Common myeloid progenitor, CD34-positive (primary cell): ENCODE measurements at places on chromosomes 4 and X.

DNA sequence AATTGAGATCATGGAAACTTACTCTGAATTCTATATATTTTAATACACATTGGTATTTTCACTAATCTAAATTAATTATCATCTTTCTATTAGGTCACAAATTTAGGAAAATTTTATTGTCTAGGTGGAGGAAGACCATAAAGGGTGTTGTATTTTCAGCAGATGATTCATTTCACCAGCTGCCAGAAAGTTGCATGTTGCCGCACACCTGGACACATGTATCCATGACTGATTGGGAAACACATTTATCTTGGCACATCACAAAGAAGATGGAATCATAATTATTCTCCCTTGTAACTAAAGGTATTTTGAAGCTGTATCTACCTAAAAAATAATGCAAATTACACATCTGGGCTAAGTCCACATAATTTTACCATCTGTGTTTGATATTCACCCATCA, 33.1 kb downstream of the SLC7A11 start:
- H3K4me1 ChIP-seq = no peaks in the 10 kb centered on the region
- no peak for DNase-seq
- H3K27ac ChIP-seq = no peak overlapping the region
- H3K4me3 ChIP-seq = no peak overlapping the region
- no peaks in the 10 kb centered on the region for H3K27me3 ChIP-seq
- no peaks in the 10 kb centered on the region for H3K36me3 ChIP-seq

DNA sequence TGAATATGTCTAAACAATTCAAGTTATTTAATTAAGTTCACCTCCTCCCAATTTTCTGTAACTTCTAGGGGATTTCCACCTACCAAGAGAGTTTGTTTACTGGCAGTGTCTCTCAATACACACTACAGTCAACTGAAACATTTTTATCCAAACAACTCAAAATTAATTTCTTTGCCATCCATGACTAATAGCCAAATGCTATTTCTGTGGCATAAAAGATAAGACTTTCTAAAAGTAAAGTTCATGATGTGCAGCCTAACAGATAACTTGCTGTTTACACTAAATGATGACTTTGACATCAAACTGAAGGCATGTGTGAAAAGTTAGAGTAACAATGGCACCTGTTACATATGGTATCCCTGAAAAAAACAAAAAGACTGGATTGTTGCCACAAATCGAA, 7.3 kb downstream of the TAB3 start:
- no peak overlapping the region for H3K4me3 ChIP-seq
- no peaks in the 10 kb centered on the region for H3K36me3 ChIP-seq
- no peaks in the 10 kb centered on the region for H3K27me3 ChIP-seq
- DNase-seq = peak; percentile 25
- H3K4me1 ChIP-seq = no peaks in the 10 kb centered on the region
- H3K27ac ChIP-seq = no peak overlapping the region

DNA sequence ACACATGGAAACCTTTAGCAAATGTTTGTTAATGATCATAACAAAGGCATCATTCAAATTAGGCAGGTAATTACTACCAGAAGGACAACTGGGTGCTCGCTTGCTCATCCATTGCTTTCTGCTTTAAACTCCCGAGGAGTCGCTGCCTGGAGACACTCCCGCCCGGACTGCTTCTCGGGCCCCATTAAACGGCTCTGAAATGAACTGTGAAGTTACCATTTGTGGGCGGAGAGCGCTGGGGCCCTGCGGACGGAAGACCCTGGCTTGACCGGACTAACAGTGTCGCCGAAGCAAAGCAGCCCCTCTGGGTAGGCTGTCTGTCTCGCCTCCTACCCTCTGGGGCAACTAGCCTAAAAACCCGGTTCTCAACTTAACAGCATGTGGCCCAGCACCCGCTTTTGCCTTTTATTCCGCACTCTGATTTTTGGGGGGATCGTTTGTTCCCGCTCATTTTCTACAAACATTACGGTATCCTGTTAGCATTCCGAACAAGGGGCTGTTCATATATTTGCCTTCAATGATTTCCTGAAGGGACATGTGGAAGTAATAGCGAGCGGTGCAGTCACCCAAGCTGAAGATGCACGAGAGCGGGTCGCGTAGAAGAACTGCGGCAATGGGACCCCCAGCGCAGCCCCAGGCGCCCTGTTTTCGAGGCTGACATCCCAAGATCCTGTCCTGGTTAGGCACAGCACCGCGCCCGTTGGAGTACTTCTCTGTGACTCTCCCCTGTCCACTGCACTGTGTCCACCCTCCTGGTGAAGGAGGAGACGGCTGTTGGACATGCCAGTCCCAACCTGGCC, 1.6 kb upstream of the PDGFRA start:
- H3K27me3 ChIP-seq = peaks cover 98% of the 10 kb centered on the region
- H3K27ac ChIP-seq = no peak overlapping the region
- H3K36me3 ChIP-seq = no peaks in the 10 kb centered on the region
- peak overlapping the region; percentile 76 for H3K4me3 ChIP-seq
- no peak for DNase-seq
- H3K4me1 ChIP-seq = no peaks in the 10 kb centered on the region

GRCh38 chr4:156298230-156298629, 344.6 kb upstream of the CTSO start:
- no peak for DNase-seq
- H3K27me3 ChIP-seq = no peaks in the 10 kb centered on the region
- H3K4me3 ChIP-seq = no peak overlapping the region
- no peaks in the 10 kb centered on the region for H3K36me3 ChIP-seq

GRCh38 chr4:140127422-140127821, 26.6 kb downstream of the MAML3 start:
- no peak overlapping the region for H3K4me3 ChIP-seq
- no peak overlapping the region for H3K27ac ChIP-seq
- DNase-seq = no peak
- H3K36me3 ChIP-seq = no peaks in the 10 kb centered on the region

- H3K4me3 ChIP-seq = no peak overlapping the region
- H3K27me3 ChIP-seq = no peaks in the 10 kb centered on the region
- no peak for DNase-seq
- no peaks in the 10 kb centered on the region for H3K36me3 ChIP-seq
- no peak overlapping the region for H3K27ac ChIP-seq
Observed at GRCh38 chr4:14387647-14388046, 614.6 kb upstream of the CPEB2 start.

DNA sequence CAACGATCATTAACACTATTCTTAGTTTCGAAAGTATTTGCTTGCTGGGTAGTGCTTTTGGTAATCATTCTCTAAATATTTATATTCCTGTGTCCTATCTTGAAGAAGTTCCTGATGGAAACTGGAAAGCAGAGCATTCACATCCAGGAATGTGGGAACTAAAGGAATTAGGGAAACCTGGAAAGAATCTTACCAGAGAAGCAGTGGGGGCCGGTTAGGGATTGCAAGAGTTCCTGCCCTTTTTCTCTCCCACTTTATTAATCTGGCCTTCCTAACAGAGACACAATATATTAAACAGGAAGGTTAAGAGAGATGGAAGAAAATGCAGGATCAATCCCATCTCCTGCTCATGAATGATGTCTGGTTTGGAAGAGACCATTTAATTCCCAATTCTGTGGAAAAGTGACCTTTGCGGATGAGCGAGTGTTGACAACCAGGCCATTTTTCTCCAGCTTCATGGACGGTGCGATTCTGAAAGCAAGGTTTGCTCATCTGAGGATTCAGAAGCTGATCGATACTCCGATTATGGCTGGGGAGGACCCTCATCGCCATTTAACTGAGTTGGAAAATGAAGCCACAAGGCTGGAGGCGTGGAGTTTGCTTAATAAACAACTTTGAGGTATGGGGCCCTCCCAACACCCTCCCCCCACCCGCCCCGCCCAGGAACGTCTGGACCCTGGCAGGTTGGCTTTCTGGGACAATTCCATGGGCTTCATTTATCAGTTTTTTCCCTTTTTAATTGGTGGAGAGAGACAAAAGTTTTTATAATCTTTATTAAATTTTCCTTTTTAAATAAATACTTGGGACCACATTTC, 52.3 kb downstream of the C4orf51 start:
- no peak overlapping the region for H3K27ac ChIP-seq
- H3K4me3 ChIP-seq = peak overlapping the region; percentile 65
- no peak for DNase-seq
- H3K27me3 ChIP-seq = no peaks in the 10 kb centered on the region

GRCh38 chrX:150897421-150898320, 797 bp downstream of the CD99L2 start:
- peaks cover 11% of the 10 kb centered on the region for H3K4me1 ChIP-seq
- no peaks in the 10 kb centered on the region for H3K27me3 ChIP-seq
- peak; percentile 60 for DNase-seq
- no peaks in the 10 kb centered on the region for H3K36me3 ChIP-seq
- peak overlapping the region; percentile 78 for H3K4me3 ChIP-seq

GRCh38 chr4:28788929-28789490, 1928.4 kb downstream of the STIM2 start:
- H3K36me3 ChIP-seq = no peaks in the 10 kb centered on the region
- H3K4me1 ChIP-seq = no peaks in the 10 kb centered on the region
- no peak for DNase-seq
- no peak overlapping the region for H3K4me3 ChIP-seq

GRCh38 chrX:16897445-16897844, 27.3 kb upstream of the RBBP7 start:
- H3K4me3 ChIP-seq = no peak overlapping the region
- H3K27ac ChIP-seq = no peak overlapping the region
- H3K4me1 ChIP-seq = no peaks in the 10 kb centered on the region

GRCh38 chrX:119208401-119209057, 27.6 kb upstream of the PGRMC1 start:
- no peak overlapping the region for H3K4me3 ChIP-seq
- peaks cover 7% of the 10 kb centered on the region for H3K4me1 ChIP-seq
- no peaks in the 10 kb centered on the region for H3K36me3 ChIP-seq
- no peak for DNase-seq
- no peak overlapping the region for H3K27ac ChIP-seq

GRCh38 chr4:53490965-53491622, 100.2 kb downstream of the LNX1 start:
- H3K27ac ChIP-seq = no peak overlapping the region
- H3K4me3 ChIP-seq = no peak overlapping the region
- H3K36me3 ChIP-seq = no peaks in the 10 kb centered on the region
- DNase-seq = peak; percentile 65

- H3K4me1 ChIP-seq = peaks cover 7% of the 10 kb centered on the region
- no peak overlapping the region for H3K27ac ChIP-seq
- no peak overlapping the region for H3K4me3 ChIP-seq
- H3K27me3 ChIP-seq = no peaks in the 10 kb centered on the region
- H3K36me3 ChIP-seq = no peaks in the 10 kb centered on the region
- DNase-seq = no peak
Observed at GRCh38 chr4:77692847-77693432, 87.3 kb downstream of the CXCL13 start.

DNA sequence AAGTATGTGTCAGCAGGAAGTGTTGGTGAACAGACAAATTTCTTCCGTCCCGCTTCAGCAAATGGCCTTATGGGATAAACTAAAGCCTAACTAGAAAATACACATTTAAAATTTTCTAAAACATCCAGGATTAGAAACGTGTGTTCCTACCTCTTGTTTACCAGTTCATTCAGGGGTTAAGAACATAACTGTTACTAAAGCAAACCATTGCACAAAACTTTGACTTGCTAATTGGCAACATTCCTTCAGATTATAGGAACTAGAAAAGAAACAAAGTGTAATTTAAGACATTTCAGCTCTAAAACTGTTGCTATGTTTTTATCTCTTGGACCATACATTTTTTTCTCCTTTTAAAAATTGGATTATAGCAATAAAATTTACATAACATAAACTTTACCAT, 39.5 kb upstream of the CXCL13 start:
- no peak overlapping the region for H3K4me3 ChIP-seq
- H3K27me3 ChIP-seq = no peaks in the 10 kb centered on the region
- H3K27ac ChIP-seq = no peak overlapping the region
- no peaks in the 10 kb centered on the region for H3K4me1 ChIP-seq

GRCh38 chrX:54633641-54634040, 103.6 kb downstream of the GNL3L start:
- H3K27me3 ChIP-seq = no peaks in the 10 kb centered on the region
- no peak overlapping the region for H3K27ac ChIP-seq
- no peak overlapping the region for H3K4me3 ChIP-seq

GRCh38 chrX:17656035-17656418, 81.3 kb upstream of the SCML1 start:
- no peak overlapping the region for H3K27ac ChIP-seq
- peak overlapping the region; percentile 69 for H3K4me3 ChIP-seq
- peaks cover 32% of the 10 kb centered on the region for H3K27me3 ChIP-seq
- H3K4me1 ChIP-seq = peaks cover 13% of the 10 kb centered on the region
- H3K36me3 ChIP-seq = no peaks in the 10 kb centered on the region

- H3K4me3 ChIP-seq = no peak overlapping the region
- no peak overlapping the region for H3K27ac ChIP-seq
- no peak for DNase-seq
Observed at GRCh38 chrX:16187024-16187760, 19.9 kb downstream of the MAGEB17 start.

DNA sequence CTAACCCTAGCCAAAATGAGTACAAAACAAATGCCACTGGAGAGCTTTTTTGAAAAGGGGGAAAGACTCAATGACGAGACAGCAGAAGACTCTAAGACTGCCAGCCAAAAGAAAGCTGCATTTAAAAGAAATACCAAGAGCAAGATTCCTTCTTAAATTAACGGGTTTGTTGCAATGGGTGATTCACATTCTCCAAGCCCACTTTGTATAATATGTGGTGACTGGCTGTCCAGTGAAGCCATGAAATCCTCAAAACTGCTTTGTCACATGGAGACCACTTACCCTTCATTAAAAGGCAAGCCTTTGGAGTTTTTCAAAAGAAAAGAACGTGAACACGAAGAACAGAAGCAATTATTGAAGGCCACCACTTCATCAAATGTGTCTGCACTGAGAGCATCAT, 68.2 kb downstream of the MRPL1 start:
- peaks cover 15% of the 10 kb centered on the region for H3K36me3 ChIP-seq
- H3K4me3 ChIP-seq = no peak overlapping the region
- H3K27me3 ChIP-seq = no peaks in the 10 kb centered on the region
- no peak for DNase-seq

DNA sequence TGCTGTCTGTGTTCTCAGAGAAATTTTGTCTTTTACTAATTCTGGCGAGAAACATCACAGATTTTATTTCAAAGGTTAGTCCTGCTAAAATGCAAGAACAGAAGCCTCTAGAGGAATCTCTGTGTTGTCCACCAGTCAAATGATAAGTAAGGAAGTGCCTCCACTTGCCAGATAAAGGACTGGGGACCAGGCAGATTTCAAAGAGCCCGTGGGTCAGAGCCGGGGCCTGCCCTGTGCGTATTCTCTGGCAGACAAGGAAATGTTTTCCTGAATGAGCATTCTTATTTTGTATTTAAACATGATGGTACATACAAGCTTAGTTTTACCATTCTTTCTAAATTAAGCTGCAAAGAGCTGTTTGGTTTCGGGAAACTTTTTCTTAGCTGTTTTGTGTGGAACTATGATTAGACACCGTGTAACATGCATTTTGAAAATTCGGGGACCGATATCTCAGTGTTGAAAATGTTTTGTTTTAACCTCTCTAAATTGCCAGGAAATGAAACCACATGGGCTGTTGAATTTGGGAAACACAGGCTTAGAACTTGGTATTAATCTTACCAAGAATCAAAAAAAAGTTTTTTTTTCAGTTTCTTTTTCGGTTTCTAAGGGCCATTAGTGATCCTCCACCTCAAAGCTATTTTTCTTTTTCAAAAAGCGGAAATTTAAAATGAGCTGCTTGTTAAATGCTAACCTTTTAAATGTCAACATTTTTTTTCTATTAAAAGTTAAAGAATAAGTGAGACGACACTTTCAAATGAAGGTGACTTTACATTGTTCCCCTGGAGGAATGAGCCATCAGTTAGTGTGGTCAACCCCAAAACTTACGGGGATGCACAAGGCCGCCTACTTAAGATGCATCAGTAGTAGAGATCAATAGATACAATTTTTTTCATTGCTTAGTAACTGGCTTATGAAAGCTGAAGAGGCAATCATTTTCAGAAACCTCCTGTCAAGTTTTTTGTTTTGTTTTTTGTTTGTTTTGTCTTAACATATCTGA, 89.6 kb upstream of the MTM1 start:
- H3K4me1 ChIP-seq = peaks cover 13% of the 10 kb centered on the region
- no peaks in the 10 kb centered on the region for H3K36me3 ChIP-seq
- peak; percentile 41 for DNase-seq
- no peaks in the 10 kb centered on the region for H3K27me3 ChIP-seq
- H3K4me3 ChIP-seq = peak overlapping the region; percentile 28
- peak overlapping the region; percentile 73 for H3K27ac ChIP-seq
